Muscle of leg (tissue), 16 donors: ENCODE measurements at places on chromosomes 13 and 19. TPM values are rescaled to one million over a fixed set of nuclear protein-coding genes. Genes with fewer than 3 reads are reported as not detected.

Gene ZNF578
- 5.9 TPM for total RNA-seq

Gene PSG3
- 1.3 TPM for total RNA-seq

DNA sequence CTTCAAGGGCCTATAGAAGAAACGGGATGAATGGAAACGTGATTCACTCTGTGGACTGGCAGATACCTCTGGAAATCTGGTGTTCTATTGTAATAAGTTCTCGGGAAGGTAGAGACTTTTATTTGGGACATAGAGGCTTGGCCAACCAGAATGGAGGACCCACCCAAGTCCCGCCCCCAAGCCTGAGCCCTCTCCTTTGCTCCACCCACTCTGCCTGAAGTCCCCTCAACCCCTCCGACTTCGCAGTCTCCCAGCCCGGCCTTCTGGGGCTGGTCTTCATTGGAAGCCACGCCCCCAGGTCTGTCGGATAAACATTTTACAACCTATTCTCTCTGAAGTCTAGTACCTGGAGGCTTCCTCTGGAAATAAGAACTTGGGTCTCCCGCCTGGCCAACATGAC, 16.9 kb downstream of the FBXL12 start:
- H3K4me3 ChIP-seq = no peak overlapping the region
- no peaks in the 10 kb centered on the region for H3K27me3 ChIP-seq
- H3K4me1 ChIP-seq = no peaks in the 10 kb centered on the region
- DNase-seq = no peak
- peaks cover 15% of the 10 kb centered on the region for H3K36me3 ChIP-seq

- peaks cover 35% of the 10 kb centered on the region for H3K4me1 ChIP-seq
- no peak overlapping the region for H3K4me3 ChIP-seq
- H3K36me3 ChIP-seq = peaks cover 22% of the 10 kb centered on the region
- H3K27me3 ChIP-seq = peaks cover 62% of the 10 kb centered on the region
Observed at GRCh38 chr19:1473085-1473851, 5.7 kb downstream of the C19orf25 start.

DNA sequence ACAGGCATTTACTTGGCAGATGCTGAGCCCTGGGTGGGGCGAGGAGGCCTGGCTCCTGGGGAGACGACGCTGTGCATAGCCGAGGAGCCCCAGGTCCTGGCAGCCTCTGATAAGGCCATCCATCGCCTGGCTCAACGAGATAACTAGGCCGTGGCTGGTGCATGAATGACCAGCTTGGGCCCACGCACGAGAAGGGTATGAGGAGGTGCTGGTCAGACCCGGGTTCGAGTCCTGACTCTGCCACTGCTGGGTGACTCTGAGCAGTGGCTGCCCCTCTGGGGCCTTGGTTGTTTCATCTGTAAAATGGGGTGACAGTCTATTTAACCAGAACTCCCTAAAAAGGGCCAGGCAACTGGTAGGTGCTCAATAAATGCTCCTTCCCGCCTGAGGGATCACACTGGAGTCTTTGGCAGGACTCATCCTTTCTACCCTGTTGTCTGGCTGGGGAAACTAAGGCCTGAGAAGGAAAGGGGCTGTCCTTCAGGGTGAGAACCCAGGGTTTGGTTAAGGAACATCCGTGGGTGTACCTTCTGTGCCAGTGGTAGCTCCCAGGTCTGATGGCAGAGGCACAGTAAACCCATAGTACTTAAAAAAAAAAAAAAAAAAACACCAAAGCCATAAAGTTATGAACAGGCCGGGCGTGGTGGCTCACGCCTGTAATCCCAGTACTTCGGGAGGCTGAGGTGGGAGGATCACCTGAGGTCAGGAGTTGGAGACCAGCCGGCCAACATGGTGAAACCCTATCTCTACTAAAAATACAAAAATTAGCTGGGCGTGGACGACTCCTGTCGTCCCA, 8.1 kb upstream of the ARRDC2 start:
- no peak overlapping the region for H3K4me3 ChIP-seq
- H3K4me1 ChIP-seq = peaks cover 10% of the 10 kb centered on the region
- H3K36me3 ChIP-seq = no peaks in the 10 kb centered on the region

DNA sequence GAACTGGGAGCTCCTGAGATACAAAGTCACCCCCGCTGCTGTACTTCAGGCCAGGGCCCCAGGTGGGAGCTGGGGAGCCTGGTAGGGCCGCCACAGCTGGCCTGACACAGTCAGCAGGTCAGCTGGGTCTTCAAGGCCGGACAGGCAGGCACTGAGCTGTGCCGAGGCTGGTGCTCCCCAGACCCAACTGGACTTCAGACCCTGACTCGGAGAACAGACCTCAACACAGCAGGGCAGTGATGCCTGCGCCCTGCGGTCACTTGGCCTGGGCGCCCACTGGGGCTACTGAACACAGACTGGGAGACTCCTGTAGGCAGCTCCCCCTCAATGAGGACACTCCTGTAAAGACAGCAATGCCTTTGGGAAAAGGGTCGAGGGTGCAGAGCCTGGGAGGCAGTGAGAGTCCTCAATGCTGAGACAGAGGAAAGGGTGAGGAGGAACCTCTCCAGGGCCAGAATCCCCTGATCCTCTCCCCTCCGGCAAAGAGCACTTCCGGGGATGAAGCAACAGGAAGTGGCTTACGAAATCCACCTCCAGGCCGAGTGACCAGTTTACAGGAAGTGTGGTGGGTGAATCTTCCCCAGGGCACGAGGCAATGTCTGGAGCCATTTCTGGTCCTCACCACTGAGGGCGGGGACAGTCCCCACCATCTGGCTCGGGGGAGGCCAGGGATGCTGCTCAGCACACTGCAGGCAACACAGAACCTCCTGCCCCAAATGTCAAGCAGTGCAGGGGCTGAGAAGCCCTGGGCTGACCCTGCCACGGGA, 40.8 kb upstream of the ISYNA1 start:
- H3K27ac ChIP-seq = peak overlapping the region; percentile 48
- DNase-seq = peak; percentile 88
- no peak overlapping the region for H3K4me3 ChIP-seq
